ENCODE measurements at places on chromosomes 13 and 19.

DNA sequence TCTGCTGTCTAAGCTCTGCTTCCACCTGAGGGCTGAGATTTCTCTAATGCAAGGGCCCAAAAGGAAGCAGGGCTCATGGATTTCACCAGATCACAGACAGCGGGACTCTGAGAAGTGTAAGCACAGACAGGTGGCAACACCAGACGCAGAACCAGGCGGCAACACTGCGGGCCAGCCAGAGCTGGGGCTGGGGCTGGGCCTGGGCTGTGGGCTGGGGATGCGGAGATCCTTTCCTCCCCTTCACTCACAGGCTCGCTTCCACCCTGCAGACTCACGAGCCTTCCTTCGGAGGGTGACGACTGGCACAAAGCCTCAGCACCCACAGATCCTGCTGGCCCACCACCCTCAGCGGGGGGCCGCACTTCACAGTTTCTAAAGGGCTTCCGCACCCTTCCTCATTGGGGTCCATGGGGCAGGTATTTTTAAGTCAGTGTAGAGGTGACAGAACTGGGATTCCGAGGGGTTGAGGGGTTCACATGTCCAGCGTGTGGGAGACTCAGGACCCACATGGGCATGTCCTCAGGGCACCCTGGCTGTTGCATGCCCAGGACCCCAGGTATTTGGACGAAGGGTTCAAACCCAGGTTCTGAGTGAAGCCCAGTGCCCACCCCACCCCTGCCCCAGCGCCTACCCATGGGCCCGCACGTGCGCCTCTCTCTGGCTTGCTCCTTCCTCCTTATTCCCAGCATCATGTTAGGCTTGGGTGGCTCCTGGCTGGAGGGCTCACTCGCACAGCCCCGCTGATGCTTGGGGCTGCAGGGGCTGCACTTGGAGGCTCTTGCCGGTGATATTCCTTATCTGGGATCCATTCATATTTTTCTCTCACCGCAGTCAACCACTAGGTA is 137.3 kb upstream of the GPR12 start:
- DNase-seq: no peak

DNA sequence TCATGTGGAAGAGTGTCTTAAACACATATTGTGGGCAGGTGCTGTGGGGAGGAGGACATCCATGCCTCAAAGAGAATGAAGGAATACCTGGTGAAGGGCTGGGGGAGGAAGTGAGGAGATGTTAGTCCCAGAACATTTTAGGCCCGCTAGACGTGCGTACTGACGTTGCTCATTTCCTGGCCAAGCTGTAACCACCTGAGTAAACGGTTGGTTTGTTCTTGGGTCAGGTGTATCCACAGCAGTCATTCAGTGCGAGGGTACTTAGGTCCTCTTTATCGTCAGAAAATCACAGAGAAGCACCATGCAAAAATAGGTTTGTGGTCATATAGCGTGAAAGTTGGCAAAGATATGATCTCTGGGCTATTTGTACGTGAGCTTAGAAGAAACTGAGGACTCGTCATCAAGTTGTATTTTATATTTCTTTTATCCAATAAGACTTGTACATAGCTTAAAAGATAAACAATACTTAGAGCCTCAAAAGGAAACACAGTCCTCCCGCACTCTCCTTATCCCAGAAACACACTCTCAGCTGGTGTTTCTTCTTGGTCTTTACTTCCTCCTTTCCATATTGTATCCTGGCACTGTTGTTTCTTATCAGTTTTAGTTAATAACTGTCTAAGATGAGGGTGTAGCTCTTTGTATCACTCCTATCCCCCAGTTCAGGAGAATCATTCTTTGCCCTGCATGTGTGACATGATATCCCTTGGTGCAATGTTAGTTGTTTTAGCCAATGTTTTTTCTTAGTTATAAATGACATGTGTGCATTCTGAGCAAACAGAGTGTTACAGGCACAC is 52.0 kb downstream of the ARHGEF7 start:
- no peak for DNase-seq

- no peak for DNase-seq
Observed at GRCh38 chr13:45402641-45403040, 15.5 kb downstream of the SLC25A30 start.

DNA sequence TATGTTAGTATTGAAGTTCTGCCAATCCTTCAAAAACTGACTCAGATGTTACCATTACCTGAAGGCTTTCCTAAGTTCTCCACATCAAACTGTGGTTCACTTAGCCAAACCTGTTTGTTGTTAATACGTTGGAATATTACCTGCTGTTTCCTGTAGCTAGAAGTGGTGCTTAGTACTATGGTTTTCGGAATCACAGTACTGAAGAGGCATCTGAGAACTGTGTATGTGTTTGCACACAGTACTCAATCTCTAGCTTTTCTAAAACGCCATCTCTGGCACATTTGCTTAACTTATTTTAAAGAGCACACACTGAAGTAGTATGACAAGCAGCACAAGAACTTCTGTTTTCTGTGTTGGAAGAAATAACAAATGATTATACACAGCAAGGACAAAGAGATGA is 248.2 kb downstream of the SHISA2 start:
- DNase-seq: no peak

DNA sequence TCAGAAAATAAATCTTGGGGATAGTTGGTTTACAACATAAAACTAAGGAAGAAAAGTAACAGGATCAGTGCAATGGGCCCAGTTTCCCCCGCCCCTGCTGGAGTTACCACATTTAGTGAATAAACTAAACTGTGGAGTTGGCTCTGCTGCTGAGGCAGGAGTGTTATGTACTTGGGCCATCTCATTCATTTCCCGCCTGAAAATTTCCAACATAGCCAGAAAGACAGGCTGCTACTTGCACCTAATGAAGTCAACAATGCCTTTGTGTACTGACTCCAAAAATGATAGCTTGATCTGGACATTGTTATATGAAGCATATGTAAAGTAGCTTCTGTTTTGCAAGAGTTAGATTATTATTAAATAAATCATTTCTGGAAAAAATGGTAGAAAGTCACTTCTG is 7.9 kb upstream of the RNASEH2B start:
- DNase-seq: no peak

GRCh38 chr19:2624537-2625091 is 77.9 kb downstream of the GNG7 start:
- DNase-seq: peak; percentile 85

DNA sequence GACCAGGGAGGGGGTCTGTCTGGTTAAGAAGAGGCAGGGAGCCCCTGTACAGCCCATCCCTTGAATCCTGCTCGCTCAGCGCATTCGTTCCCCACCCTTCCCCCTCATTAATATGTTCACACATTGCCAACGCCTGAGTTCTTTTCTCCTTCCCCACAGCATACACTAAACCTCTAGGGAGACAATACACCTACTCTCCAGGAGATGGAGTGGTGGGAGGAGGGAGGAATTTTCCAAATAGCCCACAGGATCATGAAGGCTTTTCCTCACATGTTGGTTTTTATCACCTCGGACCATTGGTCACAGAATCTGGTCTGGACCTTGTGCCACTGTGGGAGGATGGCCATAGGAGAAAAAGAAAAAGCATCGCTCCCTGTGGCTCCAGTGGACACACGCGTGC is 294.9 kb downstream of the SHISA2 start:
- DNase-seq: no peak

GRCh38 chr13:67619351-67619994 is 389.3 kb upstream of the PCDH9 start:
- no peak for DNase-seq

GRCh38 chr19:42048992-42049391 is 21.0 kb downstream of the GRIK5 start:
- no peak for DNase-seq

GRCh38 chr13:43005460-43006236 is 13.6 kb upstream of the EPSTI1 start:
- DNase-seq: no peak

DNA sequence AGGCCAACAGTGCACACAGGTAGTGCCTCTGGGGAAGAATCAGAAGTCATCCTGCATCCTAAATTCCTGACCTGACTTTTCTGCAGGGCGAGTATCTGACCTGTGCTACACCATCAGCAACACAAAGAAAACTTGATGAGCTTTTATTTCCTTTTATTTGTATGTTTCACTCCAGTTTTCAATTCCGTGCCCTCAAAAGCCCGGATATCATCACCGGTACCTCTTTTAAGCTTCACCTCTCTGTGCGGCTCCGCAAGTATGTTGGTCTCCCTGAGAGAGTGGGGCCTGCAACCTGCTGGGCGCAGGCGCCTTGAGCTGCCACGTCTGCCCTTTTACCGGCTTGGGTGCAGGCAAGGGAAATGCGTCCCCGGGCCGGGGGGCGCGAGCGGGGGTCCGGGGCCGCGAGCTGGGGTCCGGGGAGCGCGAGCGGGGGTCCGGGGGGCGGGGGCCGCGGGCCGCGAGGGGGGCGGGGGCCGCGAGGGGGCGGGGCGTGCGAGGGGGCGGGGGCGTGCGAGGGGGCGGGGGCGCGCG is 4.3 kb upstream of the DUXA start:
- DNase-seq: no peak
